ENCODE measurements at places on chromosomes 12 and 14.

- H3K4me1 ChIP-seq: peaks cover 13% of the 10 kb centered on the region
- no peaks in the 10 kb centered on the region for H3K36me3 ChIP-seq
- no peak overlapping the region for H3K4me3 ChIP-seq
Measured at GRCh38 chr12:124750787-124751471, 112.7 kb downstream of the SCARB1 start.

DNA sequence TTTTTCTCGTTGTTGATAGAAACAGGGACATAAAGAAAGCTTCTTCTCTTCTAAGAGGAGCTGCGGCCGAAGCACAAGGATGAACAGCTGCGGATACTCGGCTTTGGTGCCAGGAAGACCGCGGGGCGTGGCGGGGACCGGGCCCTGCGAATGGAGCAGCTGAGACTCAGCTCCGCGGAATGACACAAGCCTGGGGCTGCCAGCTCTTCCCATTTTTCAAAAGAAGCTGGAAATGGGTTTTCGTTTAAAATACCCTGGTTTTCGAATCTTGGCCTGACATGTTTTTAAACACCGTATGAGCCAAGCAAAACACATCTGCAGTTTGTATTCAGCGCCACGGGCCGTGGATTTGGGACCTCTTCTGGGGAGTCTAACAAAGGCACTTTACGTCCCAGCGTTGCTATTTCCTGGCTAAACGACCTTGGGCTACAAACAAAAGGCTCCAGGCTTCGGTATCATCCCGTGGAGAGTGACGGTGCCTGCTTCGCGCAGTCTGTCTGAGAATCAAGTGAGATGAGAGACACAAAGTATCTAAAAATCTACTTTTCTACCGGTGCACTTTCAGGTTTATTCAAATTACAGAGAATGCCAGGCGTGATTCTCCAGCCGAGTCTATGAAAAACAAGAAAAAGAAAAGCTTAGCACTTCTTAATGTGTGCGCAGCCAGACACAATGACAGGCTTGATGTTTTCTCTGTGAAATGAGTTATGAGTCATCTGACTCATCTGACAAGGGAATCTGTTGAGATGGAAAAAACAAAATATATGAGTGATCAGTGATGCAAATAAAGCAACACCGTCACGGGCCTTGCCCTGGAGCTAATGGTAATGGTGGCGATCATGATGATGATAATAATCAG is 114.0 kb upstream of the TMEM132D start:
- DNase-seq: no peak
- H3K36me3 ChIP-seq: no peaks in the 10 kb centered on the region
- no peaks in the 10 kb centered on the region for H3K4me1 ChIP-seq
- no peak overlapping the region for H3K27ac ChIP-seq

GRCh38 chr14:53581504-53581903 is 375.1 kb downstream of the BMP4 start:
- H3K27ac ChIP-seq: no peak overlapping the region
- no peaks in the 10 kb centered on the region for H3K36me3 ChIP-seq
- peaks cover 2% of the 10 kb centered on the region for H3K27me3 ChIP-seq
- DNase-seq: no peak
- no peaks in the 10 kb centered on the region for H3K4me1 ChIP-seq

GRCh38 chr12:56713345-56713744 is 11.8 kb downstream of the NACA start:
- H3K27ac ChIP-seq: no peak overlapping the region
- H3K27me3 ChIP-seq: no peaks in the 10 kb centered on the region
- no peak for DNase-seq
- H3K4me3 ChIP-seq: no peak overlapping the region
- peaks cover 52% of the 10 kb centered on the region for H3K36me3 ChIP-seq

DNA sequence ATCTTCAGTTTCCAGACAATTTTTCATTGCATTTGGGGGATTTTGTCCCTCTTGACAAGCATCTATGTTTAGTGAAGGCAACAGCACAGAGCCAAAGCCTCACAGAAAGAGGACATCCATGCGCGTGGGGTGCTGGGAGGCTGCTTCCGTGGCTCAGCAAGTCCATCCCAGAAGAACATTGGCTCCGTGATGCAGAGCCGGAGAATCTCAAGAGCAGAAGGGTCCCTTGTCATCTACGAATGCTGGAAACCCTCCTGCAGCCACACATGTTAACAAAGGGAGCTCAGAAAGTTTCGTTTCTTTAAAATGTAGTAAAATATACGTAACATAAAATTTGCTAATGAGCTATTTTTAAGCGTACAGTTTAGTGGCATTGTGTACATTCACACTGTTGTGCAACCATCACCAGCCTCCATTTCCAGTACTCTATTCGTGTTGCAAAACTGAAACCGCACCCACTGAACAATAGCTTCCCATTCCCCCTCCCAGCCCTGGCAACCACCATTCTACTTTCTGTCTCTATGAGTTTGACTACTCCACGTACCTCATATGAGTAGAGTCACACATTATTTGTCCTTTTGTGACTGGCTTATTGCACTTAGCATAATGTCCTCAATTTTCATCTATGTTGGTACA is 185.9 kb downstream of the TTC7B start:
- H3K4me1 ChIP-seq: no peaks in the 10 kb centered on the region
- no peak for DNase-seq
- no peaks in the 10 kb centered on the region for H3K36me3 ChIP-seq
- no peak overlapping the region for H3K4me3 ChIP-seq
- H3K27me3 ChIP-seq: peaks cover 2% of the 10 kb centered on the region

DNA sequence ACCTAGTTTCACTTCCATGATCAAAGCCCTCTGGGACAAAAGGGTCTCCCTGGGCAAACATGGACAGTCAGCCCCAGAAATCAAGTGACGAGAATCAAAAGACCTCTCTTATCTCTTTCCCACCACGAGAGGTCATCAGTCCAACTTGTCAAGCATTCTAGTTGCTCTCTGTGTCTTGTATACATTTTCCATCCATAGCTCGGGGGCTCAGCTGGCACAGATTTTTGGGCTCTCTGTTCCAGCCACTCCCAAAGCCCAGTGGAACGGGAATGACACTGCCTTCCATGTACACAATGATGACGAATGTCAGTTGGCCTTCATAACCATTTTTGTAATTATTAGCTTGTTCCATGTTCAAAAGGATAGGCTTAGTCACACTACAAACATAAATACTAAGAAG is 29.7 kb downstream of the NOS1 start:
- DNase-seq: no peak
- no peak overlapping the region for H3K4me3 ChIP-seq
- H3K36me3 ChIP-seq: no peaks in the 10 kb centered on the region
- no peaks in the 10 kb centered on the region for H3K4me1 ChIP-seq
- peaks cover 5% of the 10 kb centered on the region for H3K27me3 ChIP-seq

- no peaks in the 10 kb centered on the region for H3K4me1 ChIP-seq
- no peaks in the 10 kb centered on the region for H3K36me3 ChIP-seq
- H3K4me3 ChIP-seq: no peak overlapping the region
- no peaks in the 10 kb centered on the region for H3K27me3 ChIP-seq
- no peak for DNase-seq
- H3K27ac ChIP-seq: no peak overlapping the region
Measured at GRCh38 chr12:118714051-118714460, 267.3 kb upstream of the SRRM4 start.

DNA sequence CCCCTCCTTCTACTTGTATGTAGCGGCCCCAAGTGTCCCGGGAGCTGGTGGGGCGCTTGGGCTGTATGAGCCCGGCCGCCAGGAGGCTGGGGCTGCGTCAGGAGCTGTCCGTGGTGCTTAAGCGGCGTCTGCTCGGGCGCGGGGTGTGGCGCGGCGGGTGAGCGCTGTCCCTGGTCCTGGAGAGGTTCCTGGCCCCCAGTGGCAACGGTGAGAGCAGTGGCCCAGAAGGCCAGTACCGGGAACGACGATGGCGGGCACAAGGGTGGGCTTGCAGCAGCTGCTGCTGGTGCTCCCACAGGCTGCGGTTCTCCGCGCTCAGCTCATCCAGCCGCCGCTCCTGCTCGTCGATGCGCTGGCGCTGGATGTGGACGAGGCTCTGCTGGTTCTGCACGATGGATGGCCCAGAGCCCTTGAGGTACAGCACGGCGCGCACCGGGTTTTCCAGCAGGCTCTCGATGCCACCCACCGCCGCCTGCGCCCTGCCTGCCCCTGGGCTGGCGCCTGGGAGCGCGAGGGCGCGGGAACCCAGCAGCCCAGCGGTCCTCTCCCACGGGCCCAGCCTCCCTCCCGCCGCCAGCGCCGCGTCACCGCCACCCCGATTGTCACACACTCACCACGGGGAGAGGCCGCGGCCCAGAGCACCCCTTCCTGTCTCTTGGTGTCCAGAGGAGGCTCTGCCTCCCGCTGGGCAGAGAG is 41.9 kb upstream of the FKBP4 start:
- no peak overlapping the region for H3K27ac ChIP-seq
- no peak overlapping the region for H3K4me3 ChIP-seq
- H3K27me3 ChIP-seq: peaks cover 18% of the 10 kb centered on the region
- H3K4me1 ChIP-seq: no peaks in the 10 kb centered on the region
- H3K36me3 ChIP-seq: no peaks in the 10 kb centered on the region

DNA sequence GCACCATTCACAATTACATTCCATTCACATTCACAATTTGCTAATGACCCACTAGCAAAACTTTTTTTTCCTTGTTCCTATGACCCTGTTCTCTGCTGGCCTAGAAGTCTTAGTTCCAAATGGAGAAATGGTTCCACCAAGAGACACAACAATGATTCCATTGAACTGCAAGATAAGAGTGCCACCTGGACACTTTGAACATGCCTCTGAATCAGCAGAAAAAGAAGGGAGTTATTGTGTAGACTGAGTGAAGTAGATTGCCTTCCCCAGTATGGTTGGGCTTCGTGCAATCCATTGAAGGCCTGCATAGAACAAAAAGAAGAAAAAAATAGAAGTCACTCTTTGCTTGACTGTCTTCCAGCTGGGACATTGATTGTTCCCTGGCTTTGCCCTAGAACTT is 133.8 kb upstream of the PMCH start:
- no peak overlapping the region for H3K4me3 ChIP-seq
- no peaks in the 10 kb centered on the region for H3K36me3 ChIP-seq
- no peak overlapping the region for H3K27ac ChIP-seq
- DNase-seq: no peak

DNA sequence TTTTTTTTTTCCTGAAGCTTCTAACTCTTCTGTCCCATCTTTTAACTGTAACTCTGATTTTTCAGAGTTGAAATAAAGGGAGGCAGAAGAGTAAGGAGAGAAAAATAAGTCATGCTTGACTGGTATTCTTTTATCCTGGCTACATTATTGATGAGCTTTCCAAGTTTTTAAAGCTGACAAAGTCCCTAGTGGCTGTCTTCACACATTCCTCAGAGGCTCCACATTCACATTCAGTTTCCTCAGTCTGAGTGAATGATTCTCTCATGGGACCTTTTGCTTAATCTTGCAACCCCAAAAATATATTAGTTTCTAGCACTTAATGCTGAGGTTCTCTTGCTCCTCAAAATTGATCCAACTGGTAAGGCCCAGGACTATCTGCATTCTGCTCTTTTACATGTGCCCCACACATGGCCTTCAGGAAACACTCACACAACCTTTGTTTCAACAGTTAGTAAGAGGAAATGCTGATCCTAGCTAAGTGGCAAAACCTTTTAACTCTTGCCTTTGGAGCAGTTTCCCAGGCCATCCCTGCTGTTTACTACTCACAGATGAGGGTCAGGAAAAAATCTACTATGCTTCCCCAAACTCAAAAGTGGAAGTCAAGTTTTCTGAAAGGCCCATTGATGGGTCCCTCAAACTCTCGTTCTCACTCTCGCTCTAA is 61.7 kb upstream of the SLC6A15 start:
- no peak for DNase-seq
- H3K4me1 ChIP-seq: no peaks in the 10 kb centered on the region
- H3K4me3 ChIP-seq: no peak overlapping the region
- H3K36me3 ChIP-seq: no peaks in the 10 kb centered on the region
- no peak overlapping the region for H3K27ac ChIP-seq
- H3K27me3 ChIP-seq: no peaks in the 10 kb centered on the region

DNA sequence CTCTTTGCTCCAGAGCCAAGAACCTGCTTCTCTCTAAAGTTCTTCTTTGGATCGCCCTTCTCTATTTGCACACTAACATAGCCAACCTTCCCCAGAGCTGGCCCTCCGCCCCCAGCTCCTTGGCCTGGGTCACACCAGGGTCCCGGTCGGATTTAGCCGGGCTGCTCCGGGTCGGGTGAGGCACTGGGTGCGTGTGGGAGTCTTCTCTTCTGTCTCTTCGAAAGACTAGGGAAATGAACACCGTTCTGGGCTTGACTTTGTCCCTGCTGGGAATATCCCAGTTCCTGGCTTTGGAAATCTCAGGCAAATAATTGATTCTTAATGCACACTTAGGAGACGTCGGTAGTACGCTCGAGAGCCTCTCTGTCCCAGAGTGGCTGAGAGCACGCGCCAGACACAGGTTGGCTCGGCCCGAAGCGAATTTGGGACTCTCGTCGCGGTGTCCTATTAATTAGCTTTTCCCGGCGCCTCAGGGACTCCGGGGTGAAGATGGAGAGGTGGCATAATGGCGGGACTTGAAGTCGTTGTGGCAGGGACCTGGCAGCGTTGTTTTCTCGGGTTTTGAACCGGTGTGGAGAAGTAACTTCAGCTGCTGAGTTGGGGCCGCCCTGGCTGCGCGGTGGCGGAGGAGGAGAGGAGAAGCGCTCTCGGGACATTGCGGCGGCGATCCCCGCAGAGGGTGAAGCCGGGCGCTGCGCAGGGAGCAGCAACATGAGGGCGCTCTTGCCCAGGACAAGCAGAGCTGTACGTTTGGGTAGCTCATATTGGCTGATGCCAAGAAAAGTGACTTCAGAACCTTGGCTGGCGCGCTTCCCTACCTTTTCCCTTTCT is 7.5 kb downstream of the FOXG1 start:
- no peak overlapping the region for H3K27ac ChIP-seq
- DNase-seq: no peak
- H3K4me1 ChIP-seq: no peaks in the 10 kb centered on the region
- H3K4me3 ChIP-seq: no peak overlapping the region

- no peaks in the 10 kb centered on the region for H3K36me3 ChIP-seq
- no peak for DNase-seq
- H3K4me1 ChIP-seq: no peaks in the 10 kb centered on the region
- H3K4me3 ChIP-seq: no peak overlapping the region
- no peaks in the 10 kb centered on the region for H3K27me3 ChIP-seq
Measured at GRCh38 chr12:131443019-131444000, 267.6 kb upstream of the SFSWAP start.

GRCh38 chr14:37254411-37254947 is 56.7 kb downstream of the MIPOL1 start:
- no peak for DNase-seq
- H3K4me1 ChIP-seq: no peaks in the 10 kb centered on the region
- H3K36me3 ChIP-seq: no peaks in the 10 kb centered on the region
- no peaks in the 10 kb centered on the region for H3K27me3 ChIP-seq

DNA sequence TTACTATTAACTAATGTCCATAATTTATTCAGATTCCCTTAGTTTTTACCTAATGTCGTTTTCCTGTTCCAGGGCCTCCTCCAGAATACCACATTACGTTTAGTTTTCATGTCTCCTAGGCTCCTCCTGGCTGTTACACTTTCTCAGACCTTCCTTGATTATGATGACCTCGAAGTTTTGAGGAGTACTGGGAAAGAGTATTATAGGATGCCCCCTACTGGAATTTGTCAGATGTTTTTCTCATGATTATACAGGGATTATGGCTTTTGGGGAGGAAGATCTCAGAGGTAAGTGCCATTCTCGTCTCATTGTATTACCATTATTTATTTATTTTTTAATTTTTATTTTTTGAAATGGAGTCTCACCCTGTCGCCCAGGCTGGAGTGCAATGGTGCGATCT is 17.7 kb upstream of the C1S start:
- H3K27ac ChIP-seq: no peak overlapping the region
- DNase-seq: no peak
- no peaks in the 10 kb centered on the region for H3K36me3 ChIP-seq
- no peak overlapping the region for H3K4me3 ChIP-seq
- H3K4me1 ChIP-seq: peaks cover 15% of the 10 kb centered on the region
